Head of caudate nucleus (tissue), 42 donors: ENCODE measurements at places on chromosomes 16 and 17.
A peak's percentile ranks its signal among the peaks of the same experiment; 100 is the strongest.

- DNase-seq, result no peak
Observed at GRCh38 chr17:82440991-82441627, 9.4 kb downstream of the CYBC1 start.

DNA sequence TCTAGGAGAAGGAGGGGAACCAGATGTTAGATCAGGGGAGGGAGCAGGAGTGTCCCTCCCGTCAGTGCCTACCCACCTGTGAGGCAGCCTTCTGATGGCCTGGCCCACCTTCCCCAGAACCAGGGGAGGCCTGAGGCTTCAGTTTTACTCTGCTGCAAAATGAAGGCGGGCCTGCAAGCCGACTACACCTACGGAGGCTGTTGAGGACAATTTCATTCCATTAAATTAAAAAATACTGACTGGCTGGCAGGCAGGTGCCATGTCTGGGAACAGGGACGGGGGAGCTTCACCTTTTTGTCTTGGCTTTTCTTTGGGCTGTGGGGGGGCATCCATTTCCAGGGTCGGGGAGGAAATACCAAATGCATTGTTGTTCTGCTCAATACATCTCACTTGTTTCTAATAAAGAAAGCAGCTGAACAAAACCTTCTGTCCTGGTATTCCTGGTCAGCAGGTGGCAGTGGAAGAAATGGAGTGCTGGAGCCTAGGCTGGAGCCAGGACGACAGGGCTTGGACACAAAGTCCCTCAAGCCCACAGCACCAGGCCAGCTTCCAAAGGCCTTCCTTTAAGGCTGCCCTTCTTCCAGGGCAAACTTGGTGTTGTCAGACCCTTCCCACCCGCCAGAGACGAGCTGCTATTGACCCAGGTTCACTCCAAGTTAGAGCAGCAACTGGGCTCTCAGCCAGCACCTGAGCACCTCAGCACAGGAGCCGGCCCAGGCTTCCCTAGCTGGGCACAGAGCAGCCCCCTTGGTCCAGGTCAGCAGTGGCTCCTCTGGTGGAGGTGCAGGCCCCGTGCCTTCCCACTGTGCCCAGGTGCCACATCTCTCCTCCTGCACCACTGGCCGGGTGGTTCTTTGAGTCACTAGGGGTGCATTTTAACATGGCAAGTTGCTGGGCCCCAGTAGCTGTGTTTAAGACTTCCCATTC lies 23.5 kb downstream of the PLCD3 start:
- no peak for DNase-seq

DNA sequence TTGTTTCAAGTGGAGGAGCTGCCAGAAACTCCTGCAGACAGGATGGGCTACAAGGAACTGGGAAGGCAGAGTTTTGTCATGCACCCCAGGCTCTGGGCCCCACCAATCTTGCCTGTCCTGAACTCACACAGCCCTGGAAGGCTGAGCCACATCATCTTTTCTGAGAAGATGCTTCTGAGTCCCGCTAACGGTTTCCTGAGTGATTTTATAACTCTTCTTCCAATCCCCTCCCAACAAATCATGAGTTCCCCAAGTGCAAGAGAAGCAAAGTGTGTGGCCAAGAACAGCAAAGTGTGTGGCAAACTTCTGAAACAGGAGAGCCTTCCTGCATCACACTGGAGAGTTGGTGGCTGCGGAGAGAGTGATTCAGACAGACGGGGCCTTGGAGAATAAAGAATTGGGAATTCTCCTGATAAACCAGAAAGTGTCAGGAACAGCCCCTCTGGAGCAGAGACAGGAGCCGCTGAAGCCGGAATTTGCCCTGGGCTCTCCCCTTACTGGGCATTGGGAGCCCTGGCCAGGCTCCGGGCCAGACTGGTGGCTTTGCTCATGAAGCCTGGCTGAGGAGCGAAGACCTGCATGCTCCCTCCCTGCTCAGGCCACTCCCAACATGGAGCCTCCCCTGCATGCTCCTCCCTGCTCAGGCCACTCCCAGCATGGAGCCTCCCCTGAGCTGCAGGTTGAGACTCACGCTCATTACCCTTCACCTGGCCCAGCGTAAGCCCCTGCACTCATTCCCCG lies 47.2 kb downstream of the PITPNM3 start:
- DNase-seq, result no peak

DNA sequence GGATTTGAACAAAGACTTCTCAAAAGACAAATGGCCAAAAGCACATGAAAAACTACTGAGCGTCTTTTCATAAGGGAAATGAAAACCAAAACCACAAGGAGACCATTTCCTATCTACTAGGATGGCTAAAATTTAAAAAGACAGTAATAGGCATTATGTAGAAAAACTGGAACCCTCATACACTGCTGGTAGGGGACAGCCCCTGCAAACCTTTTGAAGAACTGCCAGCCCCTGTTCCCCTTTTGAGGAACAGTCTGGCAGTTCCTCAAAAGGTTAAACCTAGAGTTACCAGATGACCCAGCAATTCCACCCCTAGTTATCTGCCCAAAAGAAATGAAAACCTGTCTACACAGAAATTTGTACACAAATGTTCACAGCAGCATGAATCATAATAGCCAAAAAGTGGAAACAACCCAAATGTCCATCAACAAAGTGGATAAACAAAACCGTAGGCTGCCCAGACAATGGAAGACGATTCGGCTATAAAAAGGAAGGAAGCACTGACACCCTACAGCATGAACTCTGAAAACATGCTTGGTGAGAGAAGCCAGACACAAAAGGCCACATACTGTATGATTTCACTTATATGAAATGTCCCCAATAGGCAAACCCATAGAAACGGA lies 22.9 kb downstream of the CDIP1 start:
- DNase-seq, result no peak

DNA sequence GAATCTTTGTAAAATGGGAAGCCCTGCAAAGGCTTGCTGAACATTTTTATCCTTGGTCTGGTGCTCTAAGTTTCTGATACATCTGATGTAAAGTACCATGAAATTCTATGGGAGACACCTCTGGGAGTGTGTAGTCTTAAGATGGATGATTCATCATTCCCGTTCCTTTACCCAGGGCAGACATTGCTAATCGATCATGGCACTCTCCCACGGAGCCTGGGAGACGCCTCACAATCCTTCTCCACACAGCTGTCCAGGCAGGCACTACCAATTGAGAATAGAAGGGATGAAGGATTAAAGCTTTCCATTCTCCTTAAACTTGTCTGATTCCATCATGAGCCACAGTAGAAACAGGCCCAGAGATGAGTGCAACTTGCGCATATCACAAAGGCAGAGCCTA lies 144.8 kb downstream of the GSG1L start:
- no peak for DNase-seq

DNA sequence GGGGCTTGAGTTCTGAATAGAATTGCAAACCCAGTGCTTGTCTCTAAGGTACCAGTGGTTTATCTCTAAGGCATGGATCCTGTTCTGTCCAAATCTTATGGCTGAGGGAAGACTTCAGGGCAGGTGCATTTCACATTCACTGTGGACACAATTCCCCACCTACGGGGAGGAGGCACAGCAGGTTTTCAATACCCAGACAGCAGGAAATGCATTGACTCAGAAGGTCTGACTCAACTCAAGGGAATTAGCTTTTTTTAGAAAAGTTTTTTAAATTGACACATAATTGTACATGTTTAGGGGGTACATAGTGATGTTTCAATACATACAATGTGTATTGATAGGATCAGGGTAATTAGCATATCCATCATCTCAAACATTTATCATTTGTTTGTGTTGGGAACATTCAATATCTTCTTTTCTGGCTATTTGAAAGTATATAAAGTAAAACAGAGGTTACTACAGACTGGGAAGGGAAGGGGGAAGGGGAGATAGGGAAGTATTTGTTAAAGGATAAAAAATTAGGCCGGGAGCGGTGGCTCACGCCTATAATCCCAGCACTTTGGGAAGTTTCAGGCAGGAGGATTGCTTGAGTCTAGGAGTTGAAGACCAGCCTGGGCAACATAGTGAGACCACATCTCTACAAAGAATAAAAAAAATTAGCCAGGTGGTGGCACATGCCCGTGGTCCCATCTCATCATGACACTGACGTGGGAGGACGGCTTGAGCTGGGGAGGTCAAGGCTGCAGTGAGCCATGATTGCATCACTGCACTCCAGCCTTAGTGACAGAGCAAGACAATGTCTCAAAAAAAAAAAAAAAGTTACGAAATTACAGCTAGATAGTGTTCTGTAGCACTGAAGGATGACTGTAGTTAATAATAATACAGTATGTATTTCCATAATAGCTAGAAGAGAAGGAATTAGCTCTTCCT lies 54.9 kb downstream of the RGS9 start:
- no peak for DNase-seq

DNA sequence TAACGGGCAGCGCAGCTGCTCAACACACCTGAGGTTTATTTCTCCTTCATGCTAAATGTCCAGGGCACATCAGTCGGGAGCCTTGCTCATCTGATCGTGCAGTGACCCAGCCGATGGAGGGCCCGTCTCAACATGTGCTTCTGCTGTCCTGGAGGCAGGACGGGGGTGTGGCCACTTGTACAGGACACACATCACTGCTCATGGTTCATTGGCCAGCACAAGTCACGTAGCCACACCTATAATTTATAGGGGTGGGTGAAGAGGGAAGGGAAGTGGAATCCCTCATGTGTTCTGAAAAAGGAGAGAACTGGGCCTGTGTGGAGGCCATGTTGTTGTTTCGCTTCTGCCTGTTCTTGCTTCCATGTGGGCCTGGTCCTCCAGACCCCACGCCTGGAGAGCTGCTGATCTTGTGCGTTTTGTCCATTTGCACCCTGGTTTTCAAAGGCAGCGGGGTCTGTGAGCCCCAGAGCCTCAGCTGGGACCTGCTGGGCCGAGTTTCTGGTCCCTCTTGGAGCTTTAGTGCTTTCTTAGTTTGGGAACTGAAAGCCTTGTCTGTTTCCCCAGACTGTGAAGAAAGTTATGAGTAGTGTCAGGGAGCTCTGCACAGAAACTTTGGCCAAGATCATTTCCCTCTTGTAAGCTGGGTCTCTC lies 60.5 kb downstream of the CMIP start:
- DNase-seq, result no peak

- DNase-seq, result no peak
Observed at GRCh38 chr17:1007310-1008007, 10.5 kb downstream of the TIMM22 start.

- DNase-seq, result peak; percentile 58
Observed at GRCh38 chr16:11076259-11077018, 132.1 kb downstream of the CLEC16A start.

- no peak for DNase-seq
Observed at GRCh38 chr16:74322301-74322710, 25.7 kb downstream of the PSMD7 start.

GRCh38 chr17:28575126-28575795 lies 1.4 kb downstream of the ALDOC start:
- peak; percentile 54 for DNase-seq

GRCh38 chr16:88754912-88755744 lies 29.9 kb downstream of the PIEZO1 start:
- DNase-seq, result no peak

- peak; percentile 62 for DNase-seq
Observed at GRCh38 chr17:59154292-59154720, 680 bp downstream of the SKA2 start.

DNA sequence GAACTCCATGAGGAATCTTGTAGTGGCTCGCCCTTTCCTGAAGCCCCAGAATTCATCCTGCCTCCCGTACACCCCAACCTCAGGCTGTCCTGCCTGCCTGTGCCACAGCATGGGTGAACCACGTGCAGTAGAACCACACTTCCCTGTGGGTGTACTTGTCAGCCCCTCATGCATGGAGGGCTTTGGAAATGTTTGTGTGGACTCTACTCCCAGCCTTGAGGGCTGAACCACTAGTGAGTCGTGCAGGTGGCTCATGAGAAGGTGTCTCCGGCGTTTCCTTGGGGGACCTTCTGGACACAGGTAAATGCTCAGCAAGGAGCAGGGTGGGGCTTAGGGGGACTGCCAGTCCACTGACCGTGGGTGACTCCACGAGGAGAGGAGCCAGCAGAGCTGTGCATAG lies 58.7 kb upstream of the ADORA2B start:
- no peak for DNase-seq

DNA sequence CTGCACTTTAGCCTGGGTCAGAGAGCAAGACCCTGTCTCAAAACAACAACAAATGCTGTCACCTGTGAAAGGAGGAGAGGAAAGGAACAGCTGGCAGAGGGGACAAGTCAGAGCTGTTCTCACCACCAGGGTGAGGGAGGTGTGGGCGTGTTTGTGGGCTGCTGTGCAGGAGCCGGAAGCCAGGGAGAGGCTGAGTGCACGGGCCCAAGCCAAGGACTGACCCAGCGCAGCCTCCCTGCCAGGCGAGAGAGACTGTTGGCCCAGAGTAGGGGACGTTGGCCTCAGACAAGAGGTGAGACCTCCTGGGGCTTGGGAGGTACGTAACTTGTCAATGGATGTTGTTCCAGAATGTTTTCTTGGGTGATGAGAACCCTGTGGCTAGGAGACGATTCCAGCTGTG lies 10.7 kb downstream of the SPNS2 start:
- DNase-seq, result no peak
